ENCODE measurements at places on chromosomes 6 and 20.

DNA sequence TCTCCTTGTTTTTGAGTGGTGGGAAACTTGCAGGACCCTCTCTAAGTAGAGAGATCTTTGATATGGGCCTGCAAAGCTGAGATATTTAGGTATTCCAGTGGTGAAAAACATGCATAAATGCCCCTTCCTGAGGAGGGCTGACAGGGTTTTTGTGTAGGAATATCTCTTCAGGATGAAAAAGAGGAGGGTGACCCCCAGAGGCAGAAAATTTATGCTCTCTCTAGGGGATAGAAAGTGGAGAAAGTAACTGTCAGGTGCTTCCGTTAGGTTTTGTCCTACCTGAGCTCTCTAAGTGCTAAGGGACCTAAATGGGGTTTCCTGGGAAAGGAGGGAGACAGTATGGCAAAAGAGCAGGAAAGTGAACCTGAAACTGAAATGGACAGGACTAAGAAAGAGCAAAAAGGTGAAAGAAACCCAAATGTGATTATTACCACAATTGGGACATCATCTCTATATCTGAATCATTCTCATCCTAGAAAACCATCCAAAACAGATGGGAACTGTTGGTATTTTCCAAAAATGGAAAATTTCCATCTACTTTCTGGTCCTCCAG, 2.0 kb downstream of the COL19A1 start:
- no peak for DNase-seq

DNA sequence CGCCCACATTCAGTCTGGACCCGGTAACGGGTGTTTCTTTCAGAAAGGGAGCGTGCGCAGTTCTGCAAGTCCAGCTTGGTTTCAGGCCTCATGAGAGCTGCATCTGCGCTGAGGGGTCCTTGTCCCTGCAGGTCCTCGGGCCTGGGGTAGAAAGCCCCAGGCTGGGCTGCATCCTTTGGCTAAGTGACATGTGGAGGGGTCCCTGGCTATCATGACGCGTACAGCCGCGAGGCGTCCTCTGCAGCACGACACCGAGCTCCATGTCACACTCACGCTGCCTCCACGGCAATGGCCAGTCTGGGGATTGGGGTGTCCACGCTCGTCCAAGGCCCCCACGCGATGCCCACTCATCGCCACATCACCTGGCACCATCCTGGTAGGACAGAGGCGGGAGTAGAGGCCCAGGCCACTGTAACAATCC, 1.7 kb upstream of the KIF25 start:
- no peak for DNase-seq

DNA sequence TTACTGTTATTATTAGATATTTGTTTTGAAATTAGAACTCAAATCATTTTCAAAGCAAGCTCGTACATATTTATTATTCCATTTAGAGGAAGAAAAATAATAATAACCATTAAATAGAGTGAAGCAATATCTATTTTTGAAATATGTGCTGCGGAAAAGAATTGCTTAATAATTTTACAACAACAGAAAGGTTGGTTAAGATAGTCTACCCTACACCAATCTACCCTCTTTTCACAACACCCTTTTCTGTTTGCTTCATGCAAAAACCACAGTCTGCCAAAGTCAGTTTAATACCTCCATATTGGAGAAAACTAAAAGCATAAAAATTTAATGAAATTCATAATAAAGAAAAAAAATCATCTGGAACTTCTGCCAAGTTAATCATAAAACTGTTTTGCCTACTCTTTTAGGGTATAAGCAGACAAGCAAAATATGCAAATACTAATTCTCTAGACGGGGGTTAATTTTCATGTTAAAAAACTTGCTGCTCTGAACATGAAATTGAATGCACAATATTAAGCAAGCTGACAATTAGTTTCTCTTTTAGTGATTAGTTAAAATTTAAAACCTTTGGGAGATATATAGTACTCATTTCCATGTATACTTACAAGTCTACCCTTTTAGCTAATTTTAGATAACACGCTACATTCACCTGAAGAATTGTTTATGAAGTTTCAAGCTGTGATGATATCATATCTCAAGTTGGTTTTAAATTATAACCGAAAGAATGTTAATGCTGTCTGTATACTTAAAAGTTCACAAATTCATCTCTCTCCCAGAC, 100.2 kb downstream of the AHI1 start:
- no peak for DNase-seq

DNA sequence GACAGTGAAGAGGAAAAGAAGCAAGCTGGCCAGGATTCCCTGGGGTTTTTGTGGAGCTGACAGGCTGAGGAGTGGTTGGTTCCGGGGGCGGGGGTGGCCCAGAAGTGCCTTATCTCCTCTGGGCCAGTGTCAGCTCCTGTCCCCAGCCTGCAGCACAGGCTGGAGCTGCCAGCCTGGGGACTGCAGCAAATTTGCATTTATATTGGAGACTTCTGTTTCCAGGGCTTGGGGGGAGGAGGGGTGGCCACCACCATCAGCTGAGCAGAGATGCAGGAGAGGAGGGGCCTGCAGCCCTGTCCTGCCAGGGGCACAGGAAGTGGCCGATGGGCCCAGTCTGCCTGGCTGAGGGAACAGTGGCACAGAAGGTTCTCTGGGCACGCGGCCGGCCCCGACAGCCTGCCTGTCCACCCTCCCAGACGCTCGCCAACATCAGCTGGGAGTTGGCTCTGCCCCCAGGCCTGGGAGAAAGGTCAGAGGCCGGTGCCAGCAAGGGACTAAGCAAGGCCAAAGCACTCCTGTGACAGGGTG, 24.3 kb upstream of the SCRT2 start:
- no peak for DNase-seq

DNA sequence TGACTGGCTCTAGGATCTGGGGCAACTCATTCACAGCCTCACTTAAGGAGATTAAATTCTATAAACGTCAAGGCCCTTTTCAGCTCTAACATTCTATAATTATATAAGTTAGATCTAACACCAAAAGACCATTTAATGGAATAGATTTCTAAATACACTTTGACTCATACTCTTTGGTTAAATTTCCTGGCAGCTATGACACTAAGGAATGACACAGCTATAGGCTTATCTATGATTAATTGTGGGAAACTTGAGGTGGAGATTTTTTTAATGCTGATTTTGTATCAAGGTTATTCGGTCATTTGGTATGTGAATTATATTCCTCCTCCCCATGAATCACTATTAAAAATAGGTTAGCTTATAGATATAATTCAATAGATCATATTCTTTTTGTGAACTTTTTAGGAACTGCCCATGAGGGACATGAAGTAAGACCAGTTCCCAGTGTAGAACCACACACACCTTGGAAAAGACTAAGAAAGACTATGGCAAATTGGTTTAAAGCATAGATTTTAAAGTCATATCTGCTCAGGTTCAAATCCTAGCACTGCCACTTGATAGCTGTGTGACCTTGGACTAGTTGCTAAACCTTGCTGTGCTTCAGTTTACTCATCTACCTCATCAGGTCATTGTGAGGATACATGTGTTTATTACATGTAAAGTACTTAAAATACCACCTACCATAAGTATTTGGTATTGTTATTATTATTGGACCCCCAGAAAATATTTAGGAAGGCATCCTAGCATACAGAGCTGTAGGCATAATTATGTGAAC, 116.0 kb downstream of the CRYBG1 start:
- DNase-seq: no peak

DNA sequence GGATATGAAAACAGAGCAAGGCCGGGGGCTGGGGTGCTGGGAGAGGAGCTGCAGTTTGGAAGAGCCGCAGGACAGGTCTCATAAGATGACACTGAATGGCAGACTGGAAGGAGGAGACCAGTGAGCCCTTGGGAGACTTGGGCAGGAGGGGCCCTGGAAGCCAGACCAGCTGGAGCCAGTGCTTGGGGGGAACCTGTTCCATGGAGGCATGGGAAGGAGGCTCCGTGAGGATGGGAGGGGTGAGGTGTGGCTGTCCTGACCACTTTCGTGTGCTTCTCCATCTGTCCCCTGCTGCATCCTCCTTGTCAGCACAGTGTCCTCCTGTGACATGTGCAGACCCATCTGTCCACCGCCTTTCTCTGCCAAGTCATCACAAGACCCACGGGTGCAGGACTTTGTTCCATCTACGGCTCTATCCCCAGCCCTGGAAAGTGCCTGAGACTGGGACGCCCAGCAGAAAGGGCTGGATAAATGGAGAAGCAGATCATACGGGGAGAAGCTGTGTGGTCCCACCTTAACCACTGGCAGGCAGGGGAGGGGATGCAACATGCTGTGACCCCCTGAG, 84.8 kb upstream of the MPC1 start:
- no peak for DNase-seq

- no peak for DNase-seq
These were observed 661.2 kb downstream of the EYS start for GRCh38 chr6:65045801-65046200.

DNA sequence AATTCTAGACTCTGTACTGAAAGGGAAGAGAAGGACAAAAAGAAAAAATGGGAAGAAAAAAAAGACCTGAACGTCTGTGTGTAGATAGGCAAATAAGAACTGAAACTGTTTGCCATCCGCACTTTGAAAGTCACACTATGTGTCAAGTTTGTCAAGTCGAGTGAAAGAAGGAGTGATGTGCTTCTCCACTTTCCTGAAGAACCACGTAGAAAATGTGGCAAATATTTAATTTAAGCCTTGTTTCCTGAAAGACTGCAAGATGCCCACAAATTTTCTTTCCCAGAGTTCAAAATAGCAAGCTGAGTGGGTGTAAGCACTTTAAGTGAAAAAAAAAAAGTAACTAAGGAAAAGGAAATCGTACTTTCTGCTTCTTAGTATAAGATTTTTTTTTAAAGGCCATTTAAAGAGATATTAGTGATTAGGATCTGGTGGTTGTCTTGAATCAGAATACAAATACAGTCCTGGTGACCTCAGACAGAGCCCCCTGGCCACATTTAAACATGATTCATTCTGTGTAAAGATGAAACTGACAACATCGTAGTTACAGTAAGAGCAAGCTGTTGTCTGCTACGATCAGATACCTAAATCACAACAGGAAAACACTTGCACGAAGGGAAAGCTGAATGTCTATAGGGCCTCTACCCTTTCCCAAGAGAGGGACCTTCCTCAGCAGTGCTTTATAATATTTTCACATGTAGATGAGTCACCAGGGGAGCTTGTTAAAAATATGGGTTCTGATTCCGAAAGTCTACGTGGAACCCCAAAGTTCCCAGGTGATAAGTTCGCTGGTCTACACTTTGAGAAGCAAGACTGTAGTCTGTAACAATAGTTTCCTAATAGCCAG, 102.3 kb downstream of the HIVEP2 start:
- DNase-seq: no peak

GRCh38 chr6:100485268-100485667, 20.5 kb upstream of the SIM1 start:
- DNase-seq: no peak

DNA sequence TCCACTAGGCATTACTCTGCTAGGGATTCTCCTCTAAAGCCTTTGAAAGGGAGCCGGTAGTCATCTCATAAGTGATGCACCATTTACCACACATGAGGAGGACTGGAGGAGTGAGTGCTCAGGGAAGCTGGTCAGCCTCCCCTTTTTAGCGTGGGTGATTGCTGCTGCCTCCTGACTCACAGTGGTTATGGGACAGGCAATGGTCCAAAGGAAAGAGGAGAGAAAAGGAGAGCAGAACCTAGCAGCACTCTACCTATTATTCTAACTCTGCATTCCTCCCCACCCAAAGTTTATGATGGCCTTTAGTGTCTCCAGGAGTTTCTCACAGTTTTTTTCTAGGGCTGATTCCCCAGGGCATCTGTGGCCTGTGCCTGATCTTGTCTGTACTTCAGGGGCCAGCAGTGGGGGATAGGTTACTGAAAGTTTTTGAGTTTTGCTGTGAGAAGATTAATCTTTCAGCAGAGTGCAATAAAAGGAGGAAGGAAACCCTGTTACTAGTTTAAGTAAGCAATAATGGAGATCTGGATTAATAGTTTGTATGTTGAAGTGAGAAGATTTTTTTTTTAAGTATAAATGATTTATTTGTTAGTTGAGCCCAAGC, 36.4 kb upstream of the GCLC start:
- DNase-seq: peak; percentile 40

- no peak for DNase-seq
These were observed 16.1 kb downstream of the GMEB2 start for GRCh38 chr20:63610581-63611435.

DNA sequence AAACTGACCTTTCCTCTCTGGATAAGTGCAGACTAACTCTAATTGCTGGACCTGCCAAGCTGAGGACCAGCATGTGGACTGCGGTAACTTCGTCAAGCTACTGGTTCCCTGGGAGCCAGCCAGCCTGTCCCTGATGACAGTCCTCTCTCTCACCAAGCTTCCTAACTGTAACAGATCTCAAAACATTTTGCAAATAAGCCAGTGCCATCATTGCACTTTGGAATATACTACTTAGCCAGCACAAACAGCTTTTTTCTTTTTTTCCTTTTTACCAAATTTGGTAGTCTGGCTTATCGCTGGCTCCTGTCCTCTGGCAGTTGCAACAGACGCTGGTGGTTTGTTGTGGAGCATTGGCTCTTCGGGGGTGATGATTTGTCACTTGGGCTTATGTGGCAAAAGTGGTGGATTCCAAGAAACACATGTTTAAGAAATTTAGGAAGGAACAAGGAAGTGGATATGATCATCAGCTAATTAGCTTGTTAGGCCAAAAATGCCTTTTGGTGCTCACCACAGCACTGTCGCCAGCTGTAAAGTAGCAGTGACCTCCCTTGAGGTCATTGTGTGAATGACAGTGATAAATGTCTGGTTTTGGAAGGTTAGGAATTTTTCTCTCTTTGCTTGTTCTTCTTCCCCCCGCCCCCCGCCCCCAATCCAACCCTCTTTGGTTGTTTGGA, 171.7 kb downstream of the CLIC5 start:
- DNase-seq: no peak

GRCh38 chr6:68649669-68650068, 14.6 kb downstream of the ADGRB3 start:
- no peak for DNase-seq

GRCh38 chr6:51495096-51495495, 592.3 kb downstream of the PKHD1 start:
- DNase-seq: peak; percentile 50

- DNase-seq: no peak
These were observed 128.0 kb upstream of the TNFAIP3 start for GRCh38 chr6:137738931-137739504.

DNA sequence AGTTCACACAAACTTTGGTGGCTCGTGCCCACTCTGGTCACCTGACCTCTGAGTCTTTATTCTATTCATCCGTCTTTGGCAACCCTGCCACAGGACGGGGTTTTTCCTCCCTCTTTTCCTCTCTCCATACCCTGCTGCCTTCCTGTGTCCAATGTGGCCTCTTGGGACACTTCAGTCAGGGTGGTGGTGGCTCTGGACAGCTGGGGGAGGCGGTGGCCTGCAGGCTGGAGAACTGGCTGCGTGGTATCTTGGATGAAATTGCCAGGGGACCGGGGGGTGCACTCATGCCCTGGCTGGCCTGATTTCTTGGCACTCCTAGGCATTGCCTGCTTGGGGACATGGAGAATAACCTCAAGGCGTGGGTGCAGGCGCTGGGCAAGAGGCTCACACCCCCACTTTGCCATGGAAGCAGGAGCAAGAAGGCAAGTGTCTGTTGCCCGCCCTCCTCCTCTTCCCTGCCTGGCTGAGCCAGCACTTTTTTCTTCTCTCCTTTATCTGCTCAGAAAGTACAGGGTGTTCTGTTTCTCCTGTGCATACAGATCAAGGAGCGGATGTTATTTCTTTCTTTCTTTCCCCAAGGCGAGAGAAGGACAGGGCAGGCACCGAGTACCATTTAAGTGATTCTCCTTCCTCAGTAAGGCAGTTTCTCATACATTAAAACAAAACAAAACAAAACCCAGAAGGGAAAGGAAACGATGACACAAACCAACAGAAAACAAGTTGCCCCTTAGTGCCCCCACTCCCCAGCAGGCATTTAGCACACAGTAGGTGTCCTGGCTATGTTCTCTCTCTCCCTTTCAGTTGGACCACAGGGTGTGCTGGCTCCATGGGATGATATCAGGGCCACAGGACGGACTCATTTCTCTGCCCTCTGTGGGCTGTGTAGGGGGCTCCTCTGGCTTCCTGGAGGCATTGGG, 155.5 kb upstream of the RNF24 start:
- no peak for DNase-seq
